NCI-H2171 (cell line): ENCODE measurements at places on chromosomes 7 and 10.
A peak's percentile ranks its signal among the peaks of the same experiment; 100 is the strongest.

- DNase-seq, result peak; percentile 15
Observed at GRCh38 chr10:79374312-79375191, 27.3 kb downstream of the PPIF start.

GRCh38 chr10:33309406-33309805 lies 25.1 kb downstream of the NRP1 start:
- no peak for DNase-seq

GRCh38 chr7:111005445-111005844 lies 85.5 kb upstream of the LRRN3 start:
- no peak for DNase-seq

DNA sequence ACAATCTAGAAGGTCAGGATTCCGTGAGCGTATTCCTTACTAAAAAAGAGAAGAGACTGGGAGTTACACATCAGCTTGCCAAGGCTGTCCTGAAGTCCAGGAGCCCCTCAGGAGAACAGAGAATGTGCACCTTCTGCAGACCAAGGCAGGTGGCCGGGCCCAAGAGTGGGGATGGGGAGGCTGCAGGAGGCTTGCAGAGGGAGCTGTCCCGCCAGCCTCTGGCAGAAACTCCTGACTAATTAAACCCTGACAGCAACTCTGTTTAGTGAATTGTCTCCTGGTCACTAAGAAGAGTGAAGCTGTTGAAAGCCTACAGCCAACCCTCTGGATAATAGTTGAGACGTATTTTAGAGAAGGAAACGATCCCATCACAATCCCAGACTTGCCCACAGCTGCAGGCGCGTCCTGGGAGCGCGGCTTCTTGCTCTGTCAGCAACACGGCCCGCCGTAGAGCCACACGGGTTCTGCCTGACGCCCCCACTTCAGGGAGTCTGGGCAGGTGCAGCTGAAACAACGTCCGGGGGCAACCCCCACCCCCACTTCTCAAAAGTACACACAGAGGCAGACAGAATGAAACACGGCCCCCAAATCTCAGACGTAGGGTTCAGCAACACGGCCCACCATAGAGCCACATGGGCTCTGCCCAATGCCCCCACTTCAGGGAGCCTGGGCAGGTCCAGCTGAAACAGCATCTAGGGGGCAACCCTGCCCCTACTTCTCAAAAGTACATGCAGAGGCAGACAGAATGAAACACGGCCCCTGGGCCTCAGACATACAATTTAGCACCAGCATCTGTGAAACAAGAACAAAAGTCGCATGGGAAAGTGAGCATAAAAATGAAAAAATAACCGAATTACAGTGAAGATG lies 45.2 kb downstream of the DIP2C start:
- no peak for DNase-seq

GRCh38 chr10:31381171-31381570 lies 62.2 kb downstream of the ZEB1 start:
- DNase-seq, result no peak

- DNase-seq, result no peak
Observed at GRCh38 chr10:110276603-110277002, 28.1 kb downstream of the SMNDC1 start.

DNA sequence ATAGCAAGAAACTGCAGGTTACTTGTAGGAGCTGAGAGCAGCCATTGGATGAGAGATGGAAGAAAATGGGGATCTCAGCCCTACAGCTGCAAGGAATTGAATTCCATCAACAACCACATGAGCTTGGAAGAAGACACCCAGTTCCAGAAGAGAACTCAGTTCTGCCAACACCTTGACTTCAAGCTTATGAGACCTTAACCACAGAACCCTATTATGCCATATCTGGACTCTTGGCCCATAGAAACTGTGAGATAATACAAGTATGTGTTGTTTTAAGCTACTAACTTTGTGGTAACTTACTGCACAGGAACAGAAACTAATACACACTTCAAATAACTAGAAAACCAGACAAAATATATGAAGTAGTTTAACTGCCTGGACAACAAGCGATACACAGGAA lies 212.4 kb upstream of the CACNA2D1 start:
- no peak for DNase-seq

DNA sequence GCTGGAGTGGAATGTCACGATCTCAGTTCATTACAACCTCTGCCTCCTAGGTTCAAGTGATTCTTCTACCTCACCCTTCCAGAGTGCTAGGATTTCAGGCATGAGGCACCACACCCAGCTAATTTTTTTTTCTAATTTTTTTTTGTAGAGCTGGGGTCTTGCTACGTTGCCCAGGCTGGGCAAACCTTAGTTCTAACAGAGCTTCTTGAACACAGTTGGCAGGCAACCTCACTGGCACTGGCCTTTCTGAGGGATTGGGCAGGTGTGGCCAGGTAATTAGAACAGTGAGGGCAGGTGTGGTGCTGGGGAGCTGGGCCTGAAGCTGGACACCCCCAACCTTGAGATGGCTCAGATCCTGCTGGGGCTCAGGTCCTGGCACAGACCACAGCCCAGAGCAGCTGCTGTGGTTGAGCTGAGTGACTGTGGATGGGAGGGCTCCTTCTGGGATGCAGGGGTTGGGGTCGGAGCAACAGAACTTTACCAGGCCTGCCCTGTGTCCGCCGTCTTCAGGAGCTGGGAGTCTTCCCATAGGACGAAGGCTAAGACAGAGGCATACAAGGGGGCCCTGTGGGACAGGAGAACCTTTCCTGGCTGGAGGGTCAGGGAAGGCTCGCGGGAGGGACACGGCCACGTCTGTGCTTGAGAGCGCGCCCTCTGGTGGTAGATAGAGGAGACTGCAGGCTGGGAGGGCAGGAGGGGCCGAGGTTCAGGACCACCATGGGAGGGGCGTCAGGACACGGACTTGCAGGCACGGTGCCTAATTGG lies 48.2 kb downstream of the COL26A1 start:
- no peak for DNase-seq

- DNase-seq, result peak; percentile 83
Observed at GRCh38 chr7:39623047-39623731, at the start of gene RALA. Gene RALA (plus strand): TSS chr7:39623572. CDS start chr7:39686668, 63,096 bp downstream.

GRCh38 chr7:33973231-33974015 lies 68.1 kb downstream of the BMPER start:
- DNase-seq, result no peak

- DNase-seq, result peak; percentile 44
Observed at GRCh38 chr7:801940-802381, 30.3 kb upstream of the SUN1 start.

- DNase-seq, result peak; percentile 73
Observed at GRCh38 chr7:108263425-108263824, 133.3 kb upstream of the LAMB4 start.

DNA sequence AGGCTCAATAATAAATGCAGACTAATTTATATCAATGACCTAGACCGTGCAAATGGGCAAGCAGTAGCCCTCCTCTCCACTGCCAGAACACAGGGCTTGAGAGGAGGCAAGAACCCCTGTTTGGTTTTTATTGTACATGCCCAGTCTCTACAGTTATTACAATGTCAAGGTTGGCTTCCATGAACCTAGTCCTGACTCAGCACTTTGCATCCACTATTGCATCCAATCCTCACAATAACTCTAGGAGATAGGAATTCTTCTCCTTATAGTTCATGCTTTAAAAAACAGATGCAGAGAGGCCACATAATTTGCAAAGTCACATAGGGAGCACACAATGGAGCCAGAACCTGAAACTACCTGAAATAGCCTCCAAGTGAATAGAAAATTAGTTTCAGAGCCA lies 7.0 kb upstream of the COL13A1 start:
- no peak for DNase-seq

GRCh38 chr7:32103361-32103760 lies 33.2 kb upstream of the PDE1C start:
- DNase-seq, result no peak

DNA sequence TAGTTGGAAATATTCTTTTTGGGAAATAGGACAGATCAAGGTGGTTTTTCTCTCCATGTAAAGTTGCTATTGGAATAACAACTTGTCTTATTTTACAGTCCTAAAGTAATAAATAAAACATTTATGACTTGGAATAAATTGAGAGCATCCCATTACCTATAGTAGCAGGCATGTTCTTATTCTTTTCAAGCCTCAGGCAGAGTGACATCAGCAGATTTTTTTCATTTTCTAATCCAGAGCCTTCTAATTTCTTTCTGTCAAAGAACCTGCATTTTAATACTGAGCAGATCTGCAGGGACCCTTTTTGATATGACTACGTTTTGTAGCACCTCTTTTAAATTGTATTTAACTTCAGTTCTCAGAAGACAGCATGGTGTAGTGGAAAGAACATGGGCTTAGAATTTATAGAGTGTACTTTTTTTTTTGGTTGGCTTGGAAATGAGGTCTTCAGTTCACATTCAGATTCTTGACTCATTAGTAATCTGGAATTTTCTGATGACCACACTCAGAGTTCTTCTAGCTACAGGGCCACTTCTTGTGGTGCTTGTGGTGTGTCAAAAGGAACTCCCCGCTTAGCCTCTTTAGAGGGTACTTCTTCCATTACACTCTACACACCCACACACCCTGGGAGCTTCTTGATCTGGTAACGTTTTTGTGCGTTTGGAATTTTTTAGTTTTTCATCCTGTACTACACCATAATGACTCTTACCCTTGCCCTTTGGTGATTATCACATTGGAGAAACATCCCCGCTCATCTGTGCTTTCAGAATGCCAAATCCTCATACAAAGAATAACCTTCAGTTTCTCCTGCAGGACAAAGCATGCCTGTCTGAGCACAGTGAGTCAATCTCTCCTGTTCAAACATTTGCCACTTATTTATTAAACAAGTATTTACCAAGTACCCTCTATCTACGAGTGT lies 34.6 kb downstream of the AGK start:
- no peak for DNase-seq

GRCh38 chr7:83964318-83964717 lies 230.3 kb downstream of the SEMA3A start:
- no peak for DNase-seq

DNA sequence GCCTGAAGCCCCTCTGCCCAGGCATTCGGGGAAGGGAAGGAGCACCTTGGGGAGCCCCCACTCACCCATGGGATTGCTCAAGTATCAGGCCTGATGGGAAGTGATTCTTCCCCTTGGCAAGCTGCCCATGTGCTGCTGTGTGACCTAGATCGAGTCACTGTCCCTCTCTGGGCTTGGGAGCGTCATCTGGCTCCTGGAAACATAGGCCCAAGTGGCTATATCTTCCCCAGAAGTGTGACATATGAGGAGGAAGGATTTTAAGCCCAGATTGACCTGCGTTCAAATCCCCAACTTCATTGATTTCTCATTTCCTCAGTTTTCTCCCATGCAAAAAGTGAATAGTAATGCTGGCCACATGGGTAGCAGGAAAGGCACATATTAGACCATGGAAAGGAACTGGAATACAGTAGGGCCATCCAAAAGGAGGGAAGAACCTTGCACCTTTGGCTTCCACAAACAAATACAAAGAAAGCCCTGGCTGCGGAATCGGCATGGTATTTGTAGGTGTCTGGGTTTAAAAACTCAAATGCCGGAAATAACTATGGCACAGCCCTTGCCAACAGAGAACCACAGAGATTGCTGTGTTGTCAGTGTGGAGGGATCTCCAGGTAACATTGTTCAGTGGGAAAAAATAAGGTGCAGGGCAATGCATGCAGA lies 169.5 kb upstream of the ZMIZ1 start:
- no peak for DNase-seq

DNA sequence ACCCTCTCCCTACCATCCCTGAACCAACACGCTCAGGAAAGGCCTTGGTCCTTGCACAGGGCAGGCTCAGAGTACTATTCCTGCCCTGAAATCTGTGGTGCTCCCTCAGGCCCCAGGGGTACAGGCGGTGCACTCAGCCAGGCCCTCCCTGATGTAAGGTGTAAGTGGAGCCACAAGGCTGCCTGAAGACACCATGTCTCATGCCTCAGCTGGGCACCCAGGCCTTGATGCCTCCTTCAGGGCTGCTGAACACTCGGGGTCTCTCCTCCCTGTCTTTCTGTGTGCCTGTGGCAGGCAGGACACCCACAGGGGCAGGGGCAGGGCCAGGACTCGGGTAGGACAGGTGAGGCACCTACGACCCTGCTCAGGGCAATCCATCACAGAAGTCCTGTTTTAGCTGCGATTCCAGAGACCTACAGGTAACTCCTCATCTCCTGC lies 22.9 kb upstream of the ANTXRL start:
- DNase-seq, result no peak

- no peak for DNase-seq
Observed at GRCh38 chr7:148950806-148951205, 66.7 kb upstream of the EZH2 start.

DNA sequence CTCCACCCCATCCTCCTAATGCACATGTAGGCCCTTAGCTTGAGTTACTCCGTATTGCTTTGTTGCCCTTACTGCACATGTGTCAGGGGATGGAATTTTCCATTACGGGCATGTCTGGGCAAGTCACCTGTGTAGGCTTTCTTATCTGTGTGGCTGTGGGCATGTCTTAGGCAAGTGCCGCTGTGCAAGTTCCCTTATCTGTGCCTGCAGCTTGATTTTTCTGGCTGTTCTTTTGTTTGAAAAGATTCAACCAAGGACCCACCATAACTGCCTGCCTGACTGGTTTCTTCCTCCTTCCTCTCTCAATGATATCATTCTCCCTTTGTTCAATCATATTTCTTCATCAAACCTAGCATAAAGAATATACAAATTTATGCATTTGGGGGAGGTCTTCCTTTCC lies 88.5 kb downstream of the AKR1D1 start:
- no peak for DNase-seq

GRCh38 chr7:32937344-32938174 lies 19.7 kb upstream of the FKBP9 start:
- DNase-seq, result no peak

- DNase-seq, result no peak
Observed at GRCh38 chr7:81516898-81517297, 252.9 kb downstream of the HGF start.

GRCh38 chr10:5465976-5466450 lies 33.4 kb downstream of the CALML5 start:
- DNase-seq, result no peak

- no peak for DNase-seq
Observed at GRCh38 chr10:3613318-3613717, 171.7 kb downstream of the KLF6 start.

- no peak for DNase-seq
Observed at GRCh38 chr7:84091318-84091717, 103.3 kb downstream of the SEMA3A start.

GRCh38 chr7:83613232-83613631 lies 35.7 kb downstream of the SEMA3E start:
- no peak for DNase-seq

GRCh38 chr10:35684586-35684985 lies 42.5 kb upstream of the FZD8 start:
- DNase-seq, result no peak

DNA sequence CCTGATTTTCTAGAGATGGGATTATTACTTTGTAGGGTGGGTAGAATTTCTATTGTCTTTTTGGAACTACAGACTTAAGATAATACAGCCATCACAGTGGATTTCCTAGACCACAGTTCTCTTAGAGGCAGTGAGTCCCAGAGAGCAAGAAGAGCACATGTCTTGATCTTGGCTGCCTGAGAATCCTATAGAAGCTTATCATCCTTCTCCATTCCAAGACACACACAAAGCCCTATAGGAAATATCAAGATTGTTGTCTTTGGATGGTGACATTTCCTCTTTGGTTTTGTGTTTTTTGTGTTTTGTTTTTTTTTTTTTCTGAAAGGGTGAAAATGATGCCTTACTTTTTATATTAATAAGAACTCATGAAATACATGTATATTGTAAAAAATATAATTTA lies 143.1 kb downstream of the AHR start:
- DNase-seq, result no peak

- no peak for DNase-seq
Observed at GRCh38 chr10:18238870-18239485, 98.8 kb downstream of the CACNB2 start.

- no peak for DNase-seq
Observed at GRCh38 chr7:104371216-104371979, 43.0 kb downstream of the LHFPL3 start.

- no peak for DNase-seq
Observed at GRCh38 chr7:30114536-30115238, 20.1 kb upstream of the MTURN start.
